ENCODE measurements at places on chromosomes 2 and 18.

GRCh38 chr2:26725521-26725820 lies 32.9 kb downstream of the KCNK3 start:
- DNase-seq, result no peak

DNA sequence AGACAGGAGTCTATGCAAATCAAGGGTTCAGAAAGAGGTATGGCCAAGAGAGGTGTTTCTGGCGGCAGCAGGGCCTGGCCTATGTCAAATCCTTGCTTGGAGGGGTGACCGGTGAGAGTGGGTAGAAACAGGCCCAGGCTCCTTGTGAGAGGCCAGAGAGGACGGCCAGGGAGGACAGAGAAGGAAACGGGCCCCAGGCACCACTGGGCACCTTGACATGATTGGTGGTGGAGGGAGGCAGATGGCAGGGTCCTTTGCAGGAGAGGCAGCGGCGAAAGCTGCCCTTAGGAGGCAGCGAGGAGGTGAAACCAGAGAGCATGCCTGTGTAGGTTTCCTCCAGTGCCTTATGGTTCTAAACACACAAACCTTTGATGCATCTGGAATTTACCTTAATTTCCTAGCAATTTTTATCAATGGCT lies 6.2 kb downstream of the RAMP1 start:
- DNase-seq, result no peak

GRCh38 chr2:216644842-216645635 lies 11.8 kb downstream of the IGFBP2 start:
- DNase-seq, result no peak

DNA sequence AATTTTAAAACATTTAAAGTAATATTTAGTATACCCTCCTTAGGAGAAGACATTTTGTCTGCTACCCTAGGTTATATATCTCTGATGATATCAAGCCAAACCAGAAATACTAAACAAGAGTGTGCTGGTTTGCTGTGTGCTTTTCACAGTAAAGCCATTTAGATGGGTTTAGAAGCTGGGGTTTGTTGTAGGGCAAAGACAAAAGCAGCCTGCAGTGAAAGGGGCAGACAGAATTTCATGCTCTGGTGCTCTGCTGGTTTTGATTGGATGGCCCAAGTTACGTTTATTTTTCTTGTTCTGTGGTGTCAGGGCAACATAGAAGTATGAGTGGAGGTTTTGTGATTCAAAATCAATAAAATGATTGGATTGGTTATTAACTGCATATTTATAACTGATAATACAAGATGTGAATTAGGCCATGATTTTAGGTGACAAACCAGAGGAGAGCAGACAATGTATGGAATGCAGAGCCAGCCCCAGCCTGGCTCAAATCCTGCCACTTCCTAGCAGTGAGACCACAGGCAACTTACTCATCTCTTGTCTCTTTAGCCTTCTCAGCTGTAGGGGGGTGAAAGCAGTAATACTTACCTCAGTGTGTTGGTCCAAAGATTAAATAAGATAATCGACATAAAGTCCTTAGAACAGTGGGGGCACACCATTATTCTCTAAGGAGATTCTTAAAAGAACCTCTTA lies 30.9 kb upstream of the IER3IP1 start:
- DNase-seq, result no peak

DNA sequence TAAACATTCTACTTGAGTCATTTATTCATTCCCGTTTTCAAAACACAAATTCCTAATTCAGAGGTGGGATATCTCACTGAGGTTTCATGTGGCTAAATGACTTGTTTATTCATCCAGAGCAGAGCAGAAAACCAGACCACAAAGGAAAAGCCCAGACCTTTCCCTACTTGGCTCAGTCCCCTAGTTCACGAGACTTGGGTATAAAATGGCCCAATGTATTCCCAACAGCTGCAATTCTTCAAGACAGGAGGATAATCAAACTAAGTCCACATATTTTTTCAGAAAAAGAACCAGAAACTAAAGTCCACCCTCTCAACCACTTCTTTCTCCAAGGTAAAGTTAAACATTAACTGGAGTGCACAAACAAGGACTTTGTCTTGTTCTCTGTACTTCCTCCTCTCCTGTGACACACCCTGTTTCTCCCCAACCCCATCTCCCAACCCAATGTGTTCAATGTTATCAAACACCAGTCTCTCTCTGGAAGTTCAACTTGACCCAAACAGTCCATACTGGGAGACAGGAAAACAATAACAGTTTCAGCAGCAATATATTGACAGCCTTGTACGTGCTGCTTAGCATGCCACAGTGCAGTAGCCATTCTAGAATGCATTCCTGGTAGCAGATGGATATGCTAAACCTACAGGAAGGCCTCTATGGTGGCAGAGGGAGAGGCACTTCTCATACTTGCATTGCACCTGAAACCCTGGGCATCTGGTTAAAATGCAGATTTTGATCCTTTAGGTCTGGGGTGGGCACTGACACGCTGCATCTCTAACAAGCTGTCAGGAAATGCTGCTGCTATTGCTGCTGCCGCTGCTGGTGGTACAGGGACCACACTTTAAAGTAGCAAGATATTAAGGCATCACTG lies 110.7 kb downstream of the INO80D start:
- DNase-seq, result no peak

DNA sequence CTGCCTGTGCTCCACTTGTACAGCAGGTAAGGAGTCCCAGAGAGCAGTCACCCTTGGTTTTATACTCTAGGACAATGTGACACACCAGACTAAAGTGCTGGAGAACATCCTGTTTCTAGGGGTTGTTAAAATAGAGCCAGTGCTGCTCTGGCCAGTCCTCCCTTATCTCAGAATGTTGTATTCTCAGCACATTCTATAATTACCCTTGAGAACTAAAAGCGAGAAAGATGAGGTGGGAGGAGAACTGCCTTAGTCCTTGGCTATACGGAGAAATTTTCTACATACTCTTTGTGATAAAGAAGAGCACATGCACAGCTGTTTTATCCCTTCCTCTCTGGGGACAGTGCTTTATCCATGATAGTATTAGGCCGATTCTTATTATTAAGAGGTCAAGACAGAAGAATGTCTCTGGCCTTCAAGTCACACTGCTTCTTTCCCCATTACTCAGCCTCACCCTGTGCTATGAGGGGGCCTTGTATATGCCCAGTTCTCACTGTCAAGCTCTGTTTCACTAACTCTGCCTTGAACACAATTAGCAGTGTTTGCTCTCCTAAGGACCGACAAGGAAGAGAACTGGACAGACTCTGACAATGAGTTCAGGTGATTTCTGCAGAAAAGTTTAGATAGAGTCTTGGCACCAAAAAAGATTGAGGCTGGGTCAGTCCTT lies 385.8 kb downstream of the TRIB2 start:
- DNase-seq, result no peak

DNA sequence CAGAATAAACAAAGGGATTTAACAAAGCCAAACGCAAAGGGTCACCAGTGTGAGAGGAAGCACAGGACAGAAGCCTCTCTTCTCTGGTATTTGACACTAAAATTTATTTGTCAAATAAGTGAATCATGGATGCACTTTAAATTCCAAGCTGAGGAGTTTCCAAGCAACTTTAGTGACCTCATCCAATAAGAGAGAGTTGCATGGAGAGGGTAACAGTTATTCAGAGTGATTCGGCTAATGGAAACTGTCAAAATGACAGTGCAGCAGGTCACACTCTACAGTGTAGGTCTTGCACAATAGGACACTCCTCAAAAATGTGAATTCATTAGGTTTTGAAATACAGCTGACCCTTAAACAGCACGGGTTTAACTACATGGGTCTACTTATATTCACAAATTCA lies 103.9 kb upstream of the ACVR1C start:
- DNase-seq, result no peak

- no peak for DNase-seq
Measured at GRCh38 chr2:194915485-194915884, 741.5 kb upstream of the SLC39A10 start.

DNA sequence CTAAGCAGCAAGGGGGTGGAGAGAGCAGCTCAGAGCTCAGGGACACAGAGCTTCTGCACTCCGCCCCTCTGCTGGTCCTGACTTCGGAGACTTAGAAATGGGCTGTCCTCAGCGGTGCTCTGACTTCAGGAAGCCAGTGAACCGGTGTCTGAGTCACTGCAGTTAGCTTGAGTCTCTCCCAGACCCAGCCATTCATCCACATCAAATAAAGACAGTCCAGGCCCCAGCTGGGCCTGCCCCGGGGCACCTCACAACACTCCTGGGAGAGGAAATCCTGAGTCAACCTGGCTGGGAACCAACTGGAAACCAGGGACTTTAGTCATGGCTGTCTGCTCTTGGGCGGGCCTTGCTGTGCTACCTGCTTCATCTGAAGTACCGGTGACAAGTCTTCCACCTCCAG lies 5.4 kb upstream of the ITGB6 start:
- no peak for DNase-seq

Data from NCI-H1930 (cell line).